HCT116 (cell line): ENCODE measurements at places on chromosomes 6 and 20.

- no peak for DNase-seq
These were observed 62.7 kb downstream of the COL12A1 start for GRCh38 chr6:75143191-75143590.

- no peak for DNase-seq
These were observed 2.2 kb upstream of the FAM209A start for GRCh38 chr20:56522311-56522710.

GRCh38 chr20:36091561-36092397 is 62.8 kb upstream of the EPB41L1 start:
- no peak for DNase-seq

DNA sequence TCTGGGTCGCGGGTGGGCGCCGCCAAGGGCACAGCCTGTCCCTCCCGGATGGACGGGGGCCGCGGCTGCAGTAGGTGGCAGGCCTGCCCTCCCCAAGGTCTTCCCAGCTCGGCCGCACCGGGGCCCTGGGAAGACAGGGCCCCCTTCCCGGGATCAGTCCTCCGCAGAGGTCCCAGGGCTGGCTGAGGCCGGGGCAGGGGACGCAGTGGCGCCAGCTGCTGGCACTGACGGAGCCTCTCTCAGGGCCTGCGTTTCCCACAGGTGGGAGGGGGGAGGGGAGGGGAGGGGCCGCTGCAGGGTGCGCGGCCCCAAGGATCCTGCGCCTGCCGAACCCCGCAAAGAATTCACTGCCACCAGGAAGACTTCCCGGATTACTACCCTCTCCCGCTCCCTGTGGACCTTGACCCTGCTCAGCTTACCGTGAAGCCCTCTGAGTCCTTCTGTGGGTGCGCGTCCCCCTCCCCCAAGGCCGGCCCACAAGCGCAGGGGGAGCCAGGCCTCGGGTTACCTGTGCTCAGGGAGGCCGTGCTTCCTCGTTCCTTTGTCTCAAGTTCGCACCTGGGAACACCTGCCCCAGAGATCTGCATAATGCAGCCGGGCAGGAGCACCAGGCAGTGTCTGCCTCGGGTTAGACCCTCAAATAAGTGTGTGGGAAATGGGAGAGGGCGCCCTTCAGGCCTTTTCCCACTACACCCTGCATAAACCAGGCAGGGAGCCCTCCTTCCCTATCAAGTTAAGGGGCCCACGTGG is 5.1 kb downstream of the LZTS3 start:
- no peak for DNase-seq

DNA sequence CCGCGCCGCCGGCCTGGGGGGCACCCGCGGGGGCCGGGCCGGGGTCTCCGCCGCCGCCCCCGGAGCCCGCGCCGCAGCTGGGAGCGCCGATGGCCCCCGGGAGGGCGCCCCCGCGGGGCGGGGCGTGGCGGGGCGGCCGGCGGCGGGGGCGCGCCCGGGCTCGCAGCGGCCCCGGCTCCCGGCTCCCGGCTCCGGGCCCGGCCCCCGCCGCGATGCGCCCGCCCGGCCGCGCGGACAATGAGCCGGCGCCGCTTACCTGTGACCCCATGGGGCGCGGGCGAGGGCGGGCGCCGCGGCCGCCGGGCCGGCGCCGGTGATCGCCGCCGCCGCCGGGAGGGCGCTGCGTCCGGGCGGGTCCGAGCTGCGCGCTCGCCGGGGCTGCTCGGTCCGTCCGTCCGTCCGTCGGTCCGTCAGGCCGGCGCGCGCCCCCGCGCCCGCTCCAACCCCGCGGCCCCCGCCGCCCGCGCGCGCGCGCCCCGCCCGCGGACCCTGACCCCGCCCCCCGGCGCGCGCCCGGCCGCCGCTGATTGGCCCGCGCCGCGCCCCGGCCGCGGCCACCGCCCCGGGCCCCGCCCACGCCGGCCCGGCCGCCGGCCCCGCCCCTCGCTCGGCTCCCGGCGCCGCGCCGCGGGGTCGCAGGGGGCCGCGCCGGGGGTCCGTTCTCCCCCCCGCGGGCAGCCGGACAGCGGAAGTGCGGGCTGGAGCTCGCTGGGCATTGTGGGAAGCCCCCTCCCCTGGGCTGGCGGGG is at the start of gene ZBTB46:
Gene ZBTB46, minus strand, starts transcription at position 424 of the 748 bp plus-strand sequence. CDS start 40,507 bp downstream, outside the sequence.
- DNase-seq: no peak

DNA sequence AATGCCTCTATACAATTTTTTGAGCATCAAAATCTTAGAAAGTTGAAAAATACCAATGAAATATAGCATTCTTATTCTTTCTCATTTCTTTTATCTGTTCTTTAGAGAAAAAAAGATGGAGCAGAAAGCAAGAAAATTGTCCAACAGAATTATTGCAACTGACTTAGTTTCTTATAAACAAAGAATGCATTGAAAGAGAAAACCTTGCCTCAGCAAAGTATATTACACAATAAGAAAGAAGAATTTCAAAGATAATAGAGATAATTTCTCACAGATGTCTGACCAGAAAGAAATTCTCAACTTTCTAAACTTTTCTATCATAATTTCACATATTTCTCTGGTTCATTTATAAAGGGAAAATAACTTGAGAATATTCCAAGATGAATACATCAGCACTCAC is 47.0 kb upstream of the PRND start:
- DNase-seq: no peak
